Activated CD4-positive, alpha-beta memory T cell treated with anti-CD3 and anti-CD28 coated beads, Interleukin-2, amount 10 ng/mL, durations not matched to agents 7 days and 5 days (primary cell): ENCODE measurements at places on chromosomes 2 and 18. TPM values are rescaled to one million over a fixed set of nuclear protein-coding genes. Genes with fewer than 3 reads are reported as not detected.

Gene CD8B
- total RNA-seq, result 1.7 TPM

Gene SLC23A3
- 2.3 TPM for total RNA-seq

DNA sequence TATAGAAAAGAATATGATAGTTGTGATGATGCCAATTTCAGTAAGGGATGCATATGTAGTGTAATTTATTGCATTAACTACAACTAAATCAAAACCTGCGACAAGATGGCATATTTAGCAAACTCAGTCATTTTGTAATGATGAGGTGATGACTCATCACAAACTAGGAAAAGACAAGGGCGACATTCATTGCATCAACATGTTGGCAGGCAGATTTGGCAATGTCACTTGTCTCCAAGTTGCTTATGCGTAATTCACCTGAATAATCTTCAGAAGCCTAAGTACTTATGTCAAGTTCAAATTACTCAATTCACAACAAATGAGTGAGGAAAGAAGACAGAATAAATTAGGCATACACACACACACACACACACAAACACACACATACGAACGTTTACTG is 273.2 kb upstream of the RGPD4 start:
- no peak for DNase-seq

DNA sequence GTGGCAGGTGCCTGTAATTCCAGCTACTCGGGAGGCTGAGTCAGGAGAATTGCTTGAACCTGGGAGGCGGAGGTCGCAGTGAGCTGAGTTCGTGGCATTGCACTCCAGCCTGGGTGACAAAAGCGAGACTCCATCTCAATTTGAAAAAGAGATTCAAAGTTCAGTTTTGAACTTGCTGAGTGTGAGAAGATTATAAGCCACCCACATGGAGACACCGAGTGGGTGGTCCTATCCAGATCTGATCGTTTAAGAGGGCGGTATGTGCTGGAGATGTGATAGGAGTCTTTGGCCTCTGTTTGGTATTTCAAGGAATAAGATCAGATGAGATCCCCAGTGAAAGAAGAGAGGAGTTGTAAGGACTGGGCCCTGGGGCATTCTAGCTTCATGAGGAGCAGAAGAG is 25.6 kb downstream of the RNF144A start:
- no peak for DNase-seq
